ENCODE measurements at places on chromosomes 16 and 17.

GRCh38 chr16:88634141-88634993, 4.0 kb upstream of the IL17C start:
- no peak for DNase-seq

DNA sequence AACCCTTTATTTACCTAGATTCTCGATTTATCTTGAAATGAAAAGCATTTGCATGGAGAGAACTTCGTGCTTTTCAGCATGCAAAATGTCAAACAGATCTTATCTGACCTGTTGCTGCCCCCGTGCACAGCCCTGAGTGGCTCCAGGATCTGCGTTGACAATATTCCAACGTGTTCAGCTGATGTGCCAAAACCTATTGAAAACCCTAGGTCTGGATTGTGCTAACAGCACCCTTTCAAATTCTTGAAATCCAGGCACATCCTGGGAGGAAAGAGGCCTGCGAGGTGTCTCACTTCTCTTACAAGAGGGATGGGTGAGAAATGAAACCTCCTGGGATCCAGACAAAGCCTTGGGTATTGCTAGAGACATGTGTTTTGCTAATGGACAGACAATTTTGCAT, 231.8 kb downstream of the MAP2K4 start:
- no peak for DNase-seq

DNA sequence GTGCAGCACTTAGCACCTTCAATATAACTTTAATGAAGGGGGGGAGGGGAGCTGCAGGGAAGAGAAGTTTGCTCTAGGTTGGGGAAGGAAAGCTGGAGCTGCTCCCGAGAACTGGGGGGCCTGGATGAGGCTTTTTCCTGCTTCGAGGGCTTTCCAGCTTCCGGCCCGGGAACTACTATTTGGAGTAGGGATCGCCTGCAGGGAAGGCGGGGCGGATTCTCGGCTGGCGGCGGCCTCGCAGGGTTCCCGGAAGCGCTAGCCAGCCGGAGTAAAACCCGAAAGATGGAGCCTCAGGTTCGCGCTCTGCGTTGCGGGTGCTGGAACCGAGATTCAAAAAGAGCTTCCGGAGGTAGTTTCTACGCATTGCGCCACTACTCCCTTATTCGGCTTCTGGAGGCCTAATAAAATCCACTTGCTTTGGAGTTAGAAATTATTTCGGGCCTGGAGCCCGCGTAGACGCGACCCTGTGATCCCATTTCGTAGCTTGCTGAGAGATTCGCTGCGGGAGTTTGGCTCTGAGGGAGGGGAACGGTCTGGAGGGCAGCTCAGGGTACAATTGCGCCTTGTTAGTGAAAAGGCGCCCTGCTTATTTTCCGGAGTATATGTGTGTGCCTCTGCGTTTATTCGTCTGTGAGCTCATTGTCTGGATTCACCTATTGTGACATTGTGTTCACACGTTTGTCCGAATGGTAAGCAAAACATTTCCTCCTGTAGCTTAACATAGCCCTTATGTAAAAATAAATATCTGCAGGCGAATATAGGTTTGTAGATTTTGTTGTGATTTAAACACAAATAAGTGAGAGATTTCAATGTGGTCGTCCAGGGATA, 652 bp downstream of the PRAC2 start:
- DNase-seq, result no peak

DNA sequence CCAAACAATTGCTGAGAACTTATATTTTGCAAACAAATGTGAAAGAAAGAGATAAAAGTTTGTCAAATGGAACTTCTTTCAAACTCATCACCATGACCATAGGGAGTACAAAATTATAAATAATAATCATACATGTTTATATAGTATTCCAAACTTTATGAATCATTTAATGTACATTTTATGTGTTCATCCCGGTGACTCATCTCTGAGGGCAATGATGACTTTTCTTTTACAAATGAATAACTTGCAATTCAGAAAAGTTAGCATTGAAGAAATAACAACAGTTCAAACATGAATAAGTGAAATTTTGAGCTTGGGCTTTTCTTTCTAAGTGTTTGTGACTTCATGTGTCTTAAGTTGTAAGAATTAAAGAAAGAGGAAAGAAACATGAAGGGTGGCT, 66.3 kb upstream of the CDH8 start:
- DNase-seq, result no peak

DNA sequence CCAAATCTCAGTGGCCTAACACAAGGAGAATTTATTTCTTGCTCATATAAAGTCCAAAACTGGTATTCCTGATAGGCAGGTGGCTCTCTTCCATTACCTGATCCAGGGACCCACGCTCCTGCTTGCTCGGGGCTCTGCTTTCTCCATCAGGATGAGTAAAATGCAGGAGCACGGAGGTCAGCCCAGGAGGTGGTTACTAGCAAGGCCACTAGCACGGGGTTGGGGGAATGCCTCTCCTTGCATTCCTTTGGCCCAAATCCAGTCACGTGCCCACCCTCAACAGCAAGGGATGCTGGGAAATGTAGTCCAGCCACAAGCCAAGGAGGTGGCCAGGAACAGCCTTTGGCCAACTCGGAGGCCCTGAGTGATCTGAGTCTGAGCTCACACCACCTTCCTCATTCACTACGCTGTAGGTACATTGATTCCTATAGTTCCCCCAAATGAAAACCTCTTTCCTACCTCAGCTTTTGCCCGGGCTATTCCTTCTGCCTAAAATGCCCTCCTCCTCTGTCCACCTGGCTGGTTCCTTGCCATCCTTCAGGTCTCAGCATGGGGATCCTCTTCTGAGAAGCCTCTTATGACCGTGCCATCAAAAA, 38.3 kb upstream of the HAPSTR1 start:
- no peak for DNase-seq

DNA sequence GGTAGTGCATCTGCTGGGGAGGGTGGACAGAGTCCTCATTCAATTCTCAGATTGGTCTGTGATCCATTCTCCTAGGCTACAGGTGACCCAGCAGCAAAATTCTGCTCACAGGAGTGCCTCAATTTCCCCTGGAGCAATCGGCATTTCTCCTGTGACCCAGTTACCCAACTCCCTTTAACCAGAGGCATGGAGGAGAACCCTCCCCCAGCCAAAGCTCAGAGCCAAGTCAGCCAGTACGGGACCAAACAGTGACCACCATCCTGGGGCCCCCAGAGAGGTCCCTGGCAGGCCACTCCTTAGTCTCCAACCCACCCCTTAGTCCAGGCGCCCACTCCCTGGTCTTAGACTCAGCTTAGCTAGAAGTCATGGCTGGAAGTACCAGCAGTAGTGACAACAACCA, 75.6 kb downstream of the DYNLRB2 start:
- DNase-seq, result no peak

GRCh38 chr16:27458258-27458657, 56.3 kb downstream of the IL21R start:
- no peak for DNase-seq

- DNase-seq, result no peak
Observed at GRCh38 chr17:17062866-17063265, 20.6 kb downstream of the MPRIP start.

DNA sequence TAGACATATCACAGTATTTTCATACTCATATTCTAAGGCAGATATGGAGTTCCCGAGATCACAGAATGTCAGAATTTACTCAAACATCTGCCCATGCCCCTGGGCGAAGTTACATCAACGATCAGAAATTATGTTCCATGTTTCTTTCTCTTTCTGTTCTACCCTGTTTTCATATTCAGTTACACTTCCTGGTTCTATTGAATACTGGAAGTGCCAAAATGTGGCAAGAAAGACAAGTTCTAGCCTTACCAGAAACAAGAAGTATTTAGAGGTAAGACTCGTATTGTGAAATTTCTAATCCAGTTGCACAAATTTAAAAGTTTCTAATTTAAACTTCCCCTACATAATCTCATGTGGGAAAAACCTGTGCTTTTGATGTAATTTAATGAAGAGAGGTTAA, 36.1 kb downstream of the KCNJ2 start:
- DNase-seq, result no peak

DNA sequence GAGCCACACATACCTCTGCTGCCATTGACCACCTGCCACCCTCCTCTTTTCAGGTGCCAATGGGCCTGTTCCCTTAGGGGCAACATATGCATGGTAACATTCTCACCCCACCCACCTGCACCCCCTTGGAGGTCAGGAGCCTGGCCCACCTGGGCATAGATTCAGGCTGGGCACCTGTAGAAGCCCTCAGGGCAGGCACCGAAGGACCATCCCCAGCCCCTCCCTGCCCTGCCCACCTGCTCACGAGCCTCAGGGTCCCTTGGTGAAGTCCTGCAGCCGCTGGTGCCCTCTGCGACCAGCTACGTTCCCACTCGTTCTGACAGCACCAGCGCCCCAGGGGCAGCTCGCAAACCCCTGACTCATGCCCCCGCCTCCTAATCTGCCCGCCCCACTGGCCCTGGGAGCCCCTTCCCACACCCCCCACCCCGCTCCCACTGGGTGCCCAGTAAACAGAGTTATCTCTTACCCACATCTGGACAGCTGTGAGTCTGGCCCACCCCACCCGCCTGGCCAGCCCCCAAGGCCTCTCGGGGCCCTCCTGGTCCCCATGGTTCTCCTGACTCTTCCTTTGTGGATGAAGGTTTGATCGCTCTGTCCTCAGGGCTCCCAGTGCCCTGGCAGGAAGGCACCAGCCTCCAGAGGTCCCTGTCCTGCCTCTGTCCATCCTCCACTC, at the start of gene SLC4A1:
TSS of gene SLC4A1 (minus strand) at position 318 of the 673 bp plus-strand sequence. CDS start 5,269 bp downstream, outside the sequence.
- no peak for DNase-seq

GRCh38 chr16:19289811-19290485, 4.4 kb downstream of the CLEC19A start:
- no peak for DNase-seq

DNA sequence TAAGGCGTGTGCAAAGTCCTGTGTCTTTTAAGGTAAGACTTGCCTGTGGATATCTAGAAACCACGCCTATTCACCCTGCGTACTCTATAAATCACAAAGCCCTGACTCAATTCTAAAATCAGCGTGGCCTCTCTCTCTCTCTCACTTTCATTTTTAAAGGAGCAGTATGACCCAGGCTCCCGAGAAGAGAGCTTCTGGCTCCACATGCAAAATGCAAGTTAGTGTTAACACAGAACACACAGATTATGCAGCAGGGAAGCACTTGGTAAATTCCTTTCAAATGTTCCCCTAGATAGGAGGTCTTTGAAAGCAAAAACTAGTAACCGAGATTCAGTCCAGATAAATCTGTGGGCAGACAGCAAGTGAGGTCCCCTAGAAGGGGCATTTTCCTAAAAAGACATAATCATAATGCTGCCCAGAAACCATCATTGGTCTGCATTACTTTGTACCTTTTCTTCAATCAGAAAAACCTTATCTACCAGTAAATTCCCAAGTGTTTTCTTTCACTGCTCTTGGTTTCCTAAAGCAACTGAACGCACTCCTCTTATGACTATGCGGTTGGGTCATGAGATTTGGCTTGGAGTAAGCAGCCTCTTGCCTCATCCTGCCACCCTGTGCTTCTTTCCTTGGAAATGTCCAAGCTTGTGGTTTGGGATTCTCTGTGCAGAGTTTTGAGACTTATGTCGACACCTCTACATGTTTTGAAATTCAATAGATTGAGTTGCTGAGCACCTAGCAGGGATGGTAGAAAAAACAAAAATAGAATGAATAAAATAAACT, 31.7 kb upstream of the KCNJ2 start:
- no peak for DNase-seq

- no peak for DNase-seq
Observed at GRCh38 chr17:70865993-70866804, 696.9 kb downstream of the KCNJ2 start.

- DNase-seq, result no peak
Observed at GRCh38 chr16:48231727-48232492, 12.2 kb upstream of the LONP2 start.

GRCh38 chr16:78789561-78789960, 690.1 kb downstream of the WWOX start:
- no peak for DNase-seq

DNA sequence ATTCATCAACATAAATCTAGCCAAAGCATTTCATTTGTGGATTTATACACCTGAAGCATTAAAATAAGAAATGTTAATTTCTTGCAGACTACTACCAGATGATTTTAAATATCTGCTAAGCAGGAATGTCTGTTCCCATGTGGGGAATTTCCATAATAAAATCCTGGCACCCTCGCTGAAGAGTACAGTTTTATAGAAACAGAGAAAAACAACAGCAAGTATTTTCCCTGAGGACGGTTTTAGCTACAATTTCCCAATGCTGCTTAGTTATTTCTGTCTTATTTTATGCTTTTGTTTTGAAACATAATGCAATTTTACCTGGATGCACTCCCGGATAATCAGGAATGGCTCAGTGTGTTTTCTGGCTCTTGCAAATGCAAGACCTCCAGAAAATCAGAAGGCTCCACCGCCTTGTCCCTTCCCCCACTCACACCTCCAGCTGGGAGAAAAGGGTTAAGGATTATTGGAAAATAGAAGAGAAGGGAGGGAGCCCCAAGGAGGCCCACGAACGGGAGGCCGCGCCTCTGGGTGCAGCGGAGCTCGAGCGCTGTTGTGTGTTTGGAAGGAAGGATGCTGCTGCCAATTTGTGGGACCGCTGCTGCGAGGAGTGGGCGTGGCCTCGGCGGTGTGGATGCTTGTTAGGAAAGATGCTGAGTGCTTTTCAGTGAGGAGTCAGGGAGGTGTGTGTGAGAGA, at the start of gene CNTNAP4:
TSS of gene CNTNAP4 (plus strand) at position 657 of the 694 bp plus-strand sequence. CDS start 262 bp downstream, outside the sequence.
- no peak for DNase-seq

- DNase-seq, result no peak
Observed at GRCh38 chr16:89325861-89326471, 108.5 kb downstream of the ZNF778 start.

DNA sequence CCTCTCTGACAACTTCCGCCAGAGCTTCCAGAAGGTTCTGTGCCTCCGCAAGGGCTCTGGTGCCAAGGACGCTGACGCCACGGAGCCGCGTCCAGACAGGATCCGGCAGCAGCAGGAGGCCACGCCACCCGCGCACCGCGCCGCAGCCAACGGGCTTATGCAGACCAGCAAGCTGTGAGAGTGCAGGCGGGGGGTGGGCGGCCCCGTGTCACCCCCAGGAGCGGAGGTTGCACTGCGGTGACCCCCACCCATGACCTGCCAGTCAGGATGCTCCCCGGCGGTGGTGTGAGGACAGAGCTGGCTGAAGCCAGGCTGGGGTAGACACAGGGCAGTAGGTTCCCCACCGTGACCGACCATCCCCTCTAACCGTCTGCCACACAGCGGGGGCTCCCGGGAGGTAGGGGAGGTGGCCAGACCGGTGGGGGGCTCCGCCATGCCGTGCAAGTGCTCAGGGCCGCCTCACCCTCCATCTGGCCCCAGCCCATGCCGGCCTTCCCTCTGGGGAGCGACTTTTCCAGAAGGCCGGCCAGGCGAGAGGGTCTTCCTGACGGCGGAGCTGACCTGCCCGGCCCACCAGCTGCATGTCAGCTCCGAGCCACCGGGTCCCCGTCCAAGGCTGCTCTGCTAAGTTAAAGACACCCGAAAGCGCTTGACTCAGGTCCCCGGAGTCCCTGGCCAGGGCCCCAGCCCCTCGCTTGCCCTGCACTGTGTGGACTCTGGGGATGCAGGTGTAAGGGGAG, 7.4 kb downstream of the SSTR5 start:
- DNase-seq, result no peak

- no peak for DNase-seq
Observed at GRCh38 chr16:4918781-4919251, 18.1 kb downstream of the PPL start.

- DNase-seq, result no peak
Observed at GRCh38 chr17:61452301-61453290, at the start of gene TBX4. Gene TBX4, plus strand, starts transcription at chr17:61452422. Its CDS starts 4,069 bp downstream, at chr17:61456491.

All from NCI-H1417 treated with DMSO at 0.1 percent for 48 hours (cell line).